ENCODE measurements at places on chromosomes 3 and 15.

- DNase-seq = no peak
These were observed 155.0 kb upstream of the SUCLG2 start for GRCh38 chr3:67809370-67809935.

GRCh38 chr3:33023176-33024136, 72.0 kb downstream of the CCR4 start:
- DNase-seq = no peak

DNA sequence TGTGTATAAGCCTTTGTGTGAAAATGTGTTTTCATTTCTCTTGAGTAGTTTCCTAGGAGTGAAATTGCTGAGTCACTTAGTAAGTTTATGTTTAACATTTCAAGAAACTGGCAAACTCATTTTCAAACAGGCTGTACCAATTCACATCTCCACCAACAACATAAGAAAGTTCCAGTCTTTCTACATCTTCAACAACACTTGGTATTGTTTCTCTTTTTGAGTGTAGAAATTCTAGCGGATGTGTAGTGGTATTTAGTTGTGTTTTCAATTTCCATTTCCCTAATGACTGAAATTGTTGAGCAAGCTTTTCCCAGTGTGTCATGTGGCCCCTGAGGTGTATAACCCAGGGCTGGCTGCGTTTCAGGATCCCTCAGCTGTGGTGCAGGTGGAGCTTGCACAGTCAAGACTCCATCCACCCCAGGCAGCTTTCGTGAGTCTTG, 258.5 kb downstream of the PDCD6IP start:
- no peak for DNase-seq

GRCh38 chr15:65305150-65305758, 777 bp downstream of the RNU5B-1 start:
- DNase-seq = no peak

DNA sequence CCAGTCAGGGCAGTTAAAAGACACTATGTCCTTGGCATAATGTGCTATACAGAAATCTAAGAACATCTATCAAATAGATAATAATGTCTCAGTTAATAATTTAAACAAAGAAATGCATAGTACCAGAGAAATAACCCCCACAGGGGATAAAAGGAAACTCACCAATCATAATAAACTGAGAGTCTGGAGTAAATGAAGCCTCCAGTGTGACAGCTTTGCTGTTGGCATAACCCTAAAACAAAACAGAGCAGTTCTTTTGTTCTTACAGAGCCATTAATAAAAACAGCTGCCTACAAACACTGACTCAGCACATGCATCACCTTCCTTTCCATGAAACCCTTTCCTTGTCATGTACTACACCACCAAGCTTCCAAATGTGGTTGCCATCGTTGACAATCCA, 13.5 kb downstream of the PPM1M start:
- no peak for DNase-seq

DNA sequence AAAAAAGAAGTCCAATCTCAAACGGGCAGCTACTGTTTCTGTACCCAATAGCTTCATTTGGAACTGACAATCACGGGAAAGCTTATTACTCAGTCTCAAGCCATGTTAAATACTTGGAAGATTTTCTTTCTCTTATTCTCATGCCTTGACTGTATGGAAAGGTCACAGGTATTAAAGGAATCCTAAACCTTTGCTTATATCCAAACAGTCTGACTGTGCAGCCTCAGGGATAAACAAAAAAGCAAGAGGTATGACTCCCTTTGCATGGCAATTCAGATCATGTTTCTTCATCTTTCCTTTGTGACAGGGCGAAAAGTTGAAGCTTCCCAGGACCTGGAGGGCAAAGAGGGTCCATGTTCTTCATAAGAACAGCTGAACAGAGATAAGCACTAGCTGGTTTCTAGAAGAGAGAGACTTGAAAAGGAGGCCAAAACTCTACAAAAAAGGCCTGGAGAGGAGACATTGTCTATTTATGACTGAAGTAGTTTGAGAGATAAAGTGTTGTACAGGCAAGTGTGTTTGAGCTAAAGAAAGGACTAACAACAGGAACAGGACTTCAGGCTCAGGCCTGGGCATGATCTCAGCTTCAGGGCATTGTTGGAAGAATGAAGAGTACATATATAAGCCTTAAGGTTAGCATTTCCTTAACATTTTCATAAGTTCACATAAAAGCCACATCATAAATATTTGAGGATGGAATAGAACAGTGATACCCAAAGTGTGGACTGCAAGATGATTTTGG, 231.0 kb upstream of the THRB start:
- no peak for DNase-seq

DNA sequence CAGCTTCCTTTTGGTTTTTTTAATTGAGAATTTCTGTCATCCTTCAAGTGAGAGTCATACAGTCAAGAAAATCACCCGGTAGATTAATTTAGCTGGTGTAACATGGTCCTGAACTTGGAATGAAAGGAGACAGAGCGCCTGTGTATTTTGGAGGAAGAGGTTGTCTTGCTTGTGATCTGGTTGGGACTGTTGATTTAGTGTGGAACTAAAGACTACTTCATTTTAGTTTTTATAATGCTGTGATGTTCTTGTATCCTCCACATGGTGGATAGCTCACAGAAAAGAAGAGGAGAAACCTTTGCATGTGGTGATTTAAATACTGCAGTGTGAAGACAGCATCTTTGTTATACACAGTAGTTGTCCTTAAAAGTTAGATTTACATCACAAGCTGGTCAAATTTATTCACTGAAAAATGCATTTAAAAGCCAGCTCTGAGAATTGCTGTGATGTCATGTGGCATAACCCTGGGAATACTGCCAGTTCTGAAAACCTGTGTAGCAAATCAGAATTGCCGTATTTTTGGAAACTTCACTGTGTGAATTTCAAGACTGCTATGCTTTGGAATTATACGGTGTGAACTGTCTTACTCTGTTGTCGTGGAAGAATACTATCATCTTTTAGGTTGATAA, 268.5 kb downstream of the PTPRG start:
- DNase-seq = no peak

- DNase-seq = no peak
These were observed 133.1 kb downstream of the IL1RAP start for GRCh38 chr3:190646996-190647395.

DNA sequence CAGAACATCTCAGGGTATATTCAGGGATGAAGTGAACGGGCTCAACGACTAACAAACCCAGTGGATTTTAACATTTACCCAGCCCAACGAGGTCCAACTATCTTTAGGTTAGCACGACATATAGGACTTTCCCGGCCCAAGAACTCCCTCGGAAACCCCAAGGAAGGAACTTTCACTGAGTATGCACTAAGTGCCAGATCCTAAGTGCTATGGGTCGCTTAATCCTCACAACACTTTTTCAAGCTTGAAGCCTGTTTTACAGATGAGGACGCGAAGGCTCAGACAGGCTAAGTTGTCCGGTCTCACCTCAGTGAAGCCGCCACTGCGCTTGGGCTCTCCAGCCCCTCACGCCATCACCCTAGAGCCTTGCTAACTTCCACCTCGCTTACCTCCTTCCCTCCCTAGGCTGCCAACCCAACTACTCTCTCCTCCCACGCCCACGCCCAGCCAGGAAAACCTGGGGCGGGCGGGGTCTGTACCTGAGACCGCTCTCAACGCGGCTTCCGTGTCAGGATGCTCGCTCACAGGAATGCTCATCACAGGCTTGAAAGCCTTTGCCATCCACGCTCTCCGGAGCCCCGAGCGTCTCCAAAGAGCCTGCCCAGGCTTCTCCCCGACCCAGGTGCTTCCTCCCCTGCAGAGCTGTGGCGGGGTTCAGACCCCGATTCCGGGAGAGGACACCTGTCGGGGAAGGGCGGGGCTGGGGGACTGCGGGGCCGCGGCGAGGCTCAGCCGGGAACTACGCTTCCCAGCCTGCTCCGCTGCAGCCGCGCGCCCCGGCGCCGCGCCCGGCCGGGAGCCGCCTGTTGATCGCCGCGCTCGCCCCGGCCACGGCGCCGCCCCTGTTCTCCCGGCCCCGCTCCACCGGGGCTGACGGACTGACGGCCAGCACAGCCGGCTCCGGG, at the start of gene TMOD2:
Gene TMOD2, plus strand, starts transcription at position 806 of the 905 bp plus-strand sequence. CDS start 14,845 bp downstream, outside the sequence.
- peak; percentile 64 for DNase-seq

GRCh38 chr3:197500812-197501211, 55.0 kb downstream of the BDH1 start:
- no peak for DNase-seq

- no peak for DNase-seq
These were observed 79.5 kb downstream of the DNASE1L3 start for GRCh38 chr3:58131101-58131825.

DNA sequence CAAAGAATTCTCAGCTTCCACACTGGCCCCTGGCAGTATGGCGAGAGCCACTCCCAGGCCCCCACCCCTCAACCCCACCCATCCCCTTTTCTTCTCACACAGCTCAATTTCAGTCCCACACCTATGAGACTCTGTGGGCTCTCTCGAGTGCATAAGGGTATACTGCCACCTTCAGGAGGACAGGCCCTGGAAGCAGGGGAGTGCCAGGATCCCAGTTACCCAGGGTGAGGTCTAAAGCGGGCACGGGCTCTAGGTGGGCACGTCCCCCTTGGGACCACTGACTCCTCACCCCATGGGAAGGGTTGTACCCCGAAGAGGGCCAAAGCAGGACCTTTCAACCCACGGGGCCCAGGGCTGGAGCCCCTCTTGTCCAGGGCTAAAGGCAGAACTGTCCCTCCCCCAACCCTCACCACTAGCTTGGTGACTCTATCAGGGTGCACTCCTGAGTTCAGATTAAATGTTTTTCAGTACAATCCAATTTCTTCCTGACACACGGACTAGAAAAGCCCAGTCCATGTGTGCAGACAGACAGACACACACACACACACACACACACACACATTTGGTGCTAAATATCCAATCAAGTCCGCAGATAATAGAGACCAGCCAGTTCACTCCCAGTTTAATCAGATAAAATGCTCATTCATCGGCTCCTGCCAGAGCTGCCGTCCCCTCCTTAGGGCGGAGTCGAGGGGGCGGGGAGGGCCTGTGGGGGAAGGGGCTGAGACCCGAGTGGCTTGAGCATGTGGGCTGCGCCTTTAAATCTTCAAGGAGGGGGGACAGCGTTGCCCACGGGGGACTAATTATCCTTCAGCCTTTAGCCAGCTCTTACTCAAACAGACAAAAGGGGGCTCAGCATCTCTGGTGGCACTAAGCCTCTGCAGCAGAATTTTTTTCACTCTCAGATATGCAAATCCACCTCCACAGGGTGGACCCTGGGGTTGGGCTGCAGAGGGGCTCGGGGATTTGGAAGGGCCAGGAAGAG, 59.3 kb downstream of the CYP11A1 start:
- DNase-seq = peak; percentile 69

DNA sequence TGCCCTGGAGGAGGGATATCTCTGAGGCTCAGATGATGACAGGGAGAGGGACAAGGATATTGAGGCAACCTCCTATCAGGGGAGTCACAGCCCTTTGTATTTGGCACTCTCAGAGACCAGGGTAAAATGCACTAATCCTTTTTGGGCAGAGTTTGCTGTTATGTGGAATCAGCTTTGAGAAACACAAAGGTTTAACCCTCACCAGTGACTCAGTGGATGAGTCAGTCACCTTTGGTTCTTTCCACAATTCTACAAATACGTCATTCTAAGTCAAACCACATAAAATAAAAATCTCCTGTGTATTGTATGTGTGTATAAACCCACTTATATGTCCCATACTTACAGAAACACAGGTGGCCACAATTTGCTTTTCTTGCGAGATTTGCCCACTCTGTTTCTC, 5.1 kb downstream of the LSAMP start:
- no peak for DNase-seq

- DNase-seq = no peak
These were observed 281.5 kb upstream of the DPPA4 start for GRCh38 chr3:109618766-109619378.

GRCh38 chr15:41291065-41291631, 41.2 kb downstream of the OIP5 start:
- peak; percentile 32 for DNase-seq

GRCh38 chr3:164929642-164930041, 148.7 kb downstream of the SI start:
- no peak for DNase-seq

- DNase-seq = no peak
These were observed 66.4 kb downstream of the XXYLT1 start for GRCh38 chr3:195204360-195205163.
